CD4-positive, alpha-beta memory T cell (primary cell): ENCODE measurements at places on chromosomes 2 and 18.

DNA sequence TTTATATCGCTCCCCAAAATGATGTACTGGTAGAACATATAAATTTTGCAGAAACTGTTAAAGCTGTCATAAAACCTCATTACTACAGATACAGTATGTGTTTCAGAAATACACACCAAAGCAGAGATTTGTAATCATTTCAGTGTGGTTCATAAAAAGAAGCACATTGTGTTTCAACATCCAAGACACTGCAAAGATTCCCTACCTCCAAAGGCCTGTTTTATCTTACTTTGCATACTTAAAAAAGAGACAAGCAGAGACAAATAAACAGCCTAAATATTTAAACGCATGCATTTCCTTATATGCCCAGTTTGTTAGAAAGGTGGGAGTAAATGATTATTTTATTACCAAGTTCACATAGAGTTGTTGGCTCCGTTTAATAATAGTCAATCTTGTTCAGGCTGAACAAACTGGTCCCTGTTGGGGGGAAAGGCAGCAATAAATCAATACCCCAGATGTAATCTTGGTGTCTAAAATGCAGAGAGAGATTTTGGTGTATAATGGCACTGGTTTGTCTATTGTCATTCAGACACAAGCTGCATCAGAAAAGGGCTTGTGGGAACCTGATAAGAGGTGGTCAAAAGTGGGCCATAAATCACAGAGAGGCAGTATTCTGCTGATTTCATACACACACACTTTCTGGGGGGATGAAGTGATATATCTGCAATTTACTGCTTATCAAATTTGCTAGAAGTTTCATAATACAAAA lies 321.4 kb upstream of the ETAA1 start:
- no peak for DNase-seq

DNA sequence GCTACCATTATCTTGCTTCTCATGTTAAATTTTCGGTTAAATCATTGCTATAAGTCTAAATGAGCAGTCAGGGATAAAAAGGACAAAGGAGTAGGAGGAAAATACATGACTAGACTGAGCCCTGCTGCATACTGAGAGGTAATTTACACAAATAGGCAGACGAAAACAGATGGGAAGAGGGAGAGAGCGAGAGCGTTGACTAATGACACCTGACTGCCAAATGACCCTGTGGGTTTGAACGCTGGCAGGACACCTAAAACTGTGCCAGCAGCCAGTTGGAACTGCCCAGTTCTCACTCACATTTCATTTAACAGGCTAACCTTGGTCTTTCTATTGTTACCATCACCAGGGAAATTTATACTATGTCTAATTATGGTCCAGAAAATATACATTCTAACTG lies 978.2 kb downstream of the CPS1 start:
- no peak for DNase-seq

DNA sequence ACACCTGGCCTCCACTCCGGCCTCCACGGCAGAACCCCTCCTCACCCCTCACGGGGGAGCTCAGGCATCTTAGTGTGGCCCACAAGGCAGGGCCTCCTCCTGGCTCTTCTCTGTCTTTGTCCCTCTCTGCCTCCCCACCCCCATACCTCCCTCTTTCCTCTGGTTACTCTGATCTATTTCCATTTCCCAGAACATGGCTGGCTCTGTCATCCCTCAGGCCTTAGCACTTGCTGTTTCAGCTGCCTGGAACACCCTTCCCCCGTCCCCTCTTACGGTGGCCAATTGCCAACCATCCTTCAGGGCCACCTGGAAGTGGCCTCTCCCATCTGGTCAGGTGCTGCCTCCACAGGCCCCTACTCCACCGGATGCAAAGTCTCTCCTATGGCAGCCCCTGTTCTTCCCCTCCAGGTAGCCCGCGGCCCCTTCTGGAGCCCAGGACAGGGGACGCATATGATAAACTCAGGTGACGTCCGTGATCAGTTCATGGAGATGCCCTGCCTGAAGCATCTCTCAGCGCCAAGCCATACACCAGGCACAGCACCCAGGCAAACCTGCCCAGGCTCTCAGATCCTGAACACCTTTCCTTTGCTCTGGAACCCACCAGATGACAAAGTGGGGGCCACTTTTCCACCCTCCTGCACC lies 3.6 kb upstream of the ECEL1 start:
- DNase-seq = no peak

DNA sequence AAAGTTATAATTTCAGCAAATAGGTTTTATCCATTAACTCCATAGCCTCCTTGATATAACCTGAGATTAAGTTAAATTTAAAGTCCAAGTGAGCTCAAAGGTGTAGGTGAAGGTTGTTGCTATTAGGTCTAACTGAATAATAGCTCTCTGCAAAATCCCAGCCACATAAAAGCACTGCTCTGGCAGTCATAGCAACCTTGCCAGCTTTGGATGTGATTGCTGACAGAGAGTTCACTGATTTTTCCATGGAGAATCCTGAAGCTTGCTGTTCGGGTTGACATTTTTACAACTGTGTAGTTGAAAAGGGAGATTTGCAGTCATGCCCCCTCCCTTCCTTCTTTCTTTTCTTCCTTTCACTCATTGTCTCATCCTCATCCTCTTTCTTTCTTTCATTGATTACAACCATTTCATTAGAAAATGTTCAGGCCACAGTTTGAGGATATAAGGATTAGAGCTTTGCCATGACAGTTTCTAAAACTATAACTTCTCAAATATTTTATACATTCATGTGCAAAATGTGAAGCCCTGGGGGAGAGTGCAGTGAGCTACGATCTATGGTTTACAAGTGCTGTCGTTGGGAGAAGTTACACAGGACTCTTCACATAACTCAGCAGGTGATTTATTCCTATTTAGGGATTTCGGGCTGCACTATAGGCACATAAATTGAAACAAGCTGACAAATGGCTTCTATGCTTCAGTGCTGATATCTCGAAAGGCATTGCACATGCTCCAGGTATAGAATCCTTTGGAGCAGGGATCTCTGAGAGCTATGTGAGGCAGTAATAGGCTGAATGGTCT lies 193.8 kb downstream of the LRRTM4 start:
- no peak for DNase-seq
